ENCODE measurements at places on chromosomes 6 and 20.

GRCh38 chr6:6412700-6413099, 92.2 kb upstream of the F13A1 start:
- peak; percentile 13 for DNase-seq

DNA sequence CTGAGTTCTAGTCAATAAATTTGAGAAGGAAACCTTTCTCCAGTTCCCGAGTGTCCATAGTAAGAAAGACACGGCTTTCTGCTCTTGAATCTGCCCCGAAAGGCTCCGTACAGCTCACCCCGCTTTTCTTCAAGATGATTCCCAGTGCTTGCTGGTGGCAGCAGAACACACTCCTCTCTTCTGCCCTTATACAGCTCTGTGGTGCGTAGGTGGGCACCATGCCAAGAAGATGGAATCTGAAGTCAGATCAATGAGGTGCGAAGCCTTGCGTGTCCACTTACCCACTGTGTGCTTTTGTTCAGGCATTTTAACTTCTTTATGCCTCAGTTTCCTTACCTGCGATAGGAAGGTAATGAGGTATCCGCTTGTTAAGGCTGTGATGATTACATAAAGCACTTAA, 142.2 kb downstream of the WDR27 start:
- no peak for DNase-seq

DNA sequence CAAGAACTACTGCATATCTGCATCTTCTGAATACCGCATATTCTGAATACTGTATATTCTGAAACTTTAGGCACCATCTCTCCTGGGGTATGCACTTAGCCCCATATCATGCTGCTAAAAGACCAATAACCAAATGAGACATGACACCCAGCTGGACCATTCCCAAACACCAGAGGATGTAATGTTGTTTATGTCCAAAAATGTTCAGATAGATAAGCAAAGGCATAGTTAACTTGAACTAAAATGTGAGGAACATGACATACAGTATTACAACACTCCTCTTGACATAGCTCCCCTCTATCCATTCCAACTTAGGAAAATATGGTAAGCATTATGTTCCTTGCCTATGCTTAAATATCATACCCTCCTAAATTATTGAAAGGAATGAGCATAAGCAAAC, 127.3 kb downstream of the TENT5A start:
- DNase-seq, result no peak

DNA sequence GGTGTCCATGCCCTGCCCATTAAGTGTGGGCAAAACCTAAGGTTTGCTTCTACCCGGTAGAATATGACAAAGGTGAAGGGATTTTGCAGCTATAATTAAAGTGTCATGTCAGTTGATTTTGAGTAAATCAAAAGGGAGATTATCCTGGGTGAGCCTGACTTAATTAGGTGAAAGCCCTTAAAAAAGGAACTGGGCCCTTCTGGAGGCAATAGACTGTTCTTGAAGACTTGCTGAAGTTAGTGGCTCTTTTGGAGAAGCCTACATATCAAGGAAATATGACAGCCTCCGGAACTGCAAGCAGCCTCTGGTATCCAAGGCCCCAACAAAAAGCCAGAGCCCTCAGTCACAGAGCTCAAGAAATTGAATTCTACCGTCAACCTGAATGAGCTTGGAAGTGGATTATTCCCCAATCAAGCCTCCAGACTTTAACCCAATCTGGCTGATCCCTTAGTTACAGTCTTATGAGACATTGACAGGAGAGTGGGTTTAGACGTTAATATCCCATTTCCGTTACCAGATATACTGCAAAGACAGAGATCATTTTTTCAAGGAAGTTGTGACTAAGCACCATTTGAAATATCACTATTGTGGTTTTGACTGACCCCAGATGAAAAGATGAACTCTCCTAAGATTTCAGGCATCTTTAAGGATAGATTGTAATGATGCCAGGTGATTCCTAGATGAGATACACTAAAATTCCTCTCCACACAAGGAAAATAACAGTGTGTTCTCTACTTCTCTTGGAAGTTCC, 303.4 kb downstream of the PLCB1 start:
- DNase-seq, result no peak

Measured in right renal cortex interstitium (tissue), 3 donors.